Calu3 (cell line): ENCODE measurements at places on chromosomes 3 and 15. TPM values are rescaled to one million over a fixed set of nuclear protein-coding genes. Genes with fewer than 3 reads are reported as not detected.

Gene NCEH1
- 159 and 163 TPM in 2 replicates for total RNA-seq

Gene SAMD7
- total RNA-seq, result not detected in 2 replicates

Gene SLC6A6
- 46.3 and 48.3 TPM in 2 replicates for total RNA-seq

Gene GUCA1C
- total RNA-seq, result not detected in 2 replicates

Gene EPHA6
- total RNA-seq, result 1.1 TPM in 2 replicates

Gene GOLGA6B
- total RNA-seq, result 0.61 TPM in 1 of 2 replicates, not detected in the other

Gene LCTL
- 0.35 TPM in 1 of 2 replicates, not detected in the other for total RNA-seq

Gene C3orf20
- 0.28 and 0.39 TPM in 2 replicates for total RNA-seq

Gene CRBN
- 24.8 and 31.6 TPM in 2 replicates for total RNA-seq

Gene UNC13C
- 0.32 and 0.38 TPM in 2 replicates for total RNA-seq

Gene SUSD5
- 0.21 and 0.93 TPM in 2 replicates for total RNA-seq

Gene CASR
- total RNA-seq, result 2.3 and 5.1 TPM in 2 replicates

DNA sequence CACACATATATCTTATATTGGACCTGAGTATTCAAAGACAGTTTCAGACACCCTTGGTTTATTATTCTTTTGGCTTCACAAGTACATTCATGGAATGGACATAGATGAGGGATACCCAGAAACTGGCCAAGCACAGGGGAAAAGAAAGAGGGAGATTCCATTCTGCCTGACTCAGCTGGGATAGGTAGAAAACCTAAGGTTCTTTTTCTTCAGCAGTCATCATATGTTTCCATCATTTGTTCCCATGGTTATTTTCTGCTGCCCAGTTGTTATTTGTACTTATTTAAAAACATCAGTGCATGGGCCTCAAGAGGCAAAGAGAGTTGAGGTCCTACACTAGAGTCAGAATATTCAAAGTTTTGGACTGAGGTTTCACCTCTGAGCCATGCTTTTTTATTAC, 91.8 kb downstream of the FILIP1L start:
- DNase-seq, result no peak

DNA sequence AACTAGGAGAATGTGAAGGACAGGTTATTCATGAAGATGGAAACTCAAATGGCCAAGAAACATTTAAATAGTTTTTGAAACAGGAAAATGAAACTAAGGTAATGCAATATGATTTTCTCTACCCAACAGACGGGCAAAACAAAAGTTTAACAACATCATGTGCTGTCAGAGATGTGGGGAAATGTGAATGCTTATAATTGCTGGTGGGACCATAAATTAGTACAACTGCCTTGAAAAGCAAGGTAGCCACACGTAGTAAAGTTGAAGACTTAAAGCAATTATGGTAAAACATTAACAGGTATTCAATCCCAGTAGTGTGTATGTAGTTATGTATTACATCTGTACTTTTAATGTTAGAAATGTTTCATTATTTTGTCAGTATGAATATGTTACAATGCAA, 57.0 kb upstream of the C3orf80 start:
- no peak for DNase-seq

- no peak for DNase-seq
Measured at GRCh38 chr15:93709708-93710107, 521.7 kb upstream of the MCTP2 start.

- DNase-seq, result no peak
Measured at GRCh38 chr3:120764206-120764605, 21.7 kb downstream of the GTF2E1 start.

- no peak for DNase-seq
Measured at GRCh38 chr3:44476181-44476611, 1.3 kb downstream of the ZNF445 start.

DNA sequence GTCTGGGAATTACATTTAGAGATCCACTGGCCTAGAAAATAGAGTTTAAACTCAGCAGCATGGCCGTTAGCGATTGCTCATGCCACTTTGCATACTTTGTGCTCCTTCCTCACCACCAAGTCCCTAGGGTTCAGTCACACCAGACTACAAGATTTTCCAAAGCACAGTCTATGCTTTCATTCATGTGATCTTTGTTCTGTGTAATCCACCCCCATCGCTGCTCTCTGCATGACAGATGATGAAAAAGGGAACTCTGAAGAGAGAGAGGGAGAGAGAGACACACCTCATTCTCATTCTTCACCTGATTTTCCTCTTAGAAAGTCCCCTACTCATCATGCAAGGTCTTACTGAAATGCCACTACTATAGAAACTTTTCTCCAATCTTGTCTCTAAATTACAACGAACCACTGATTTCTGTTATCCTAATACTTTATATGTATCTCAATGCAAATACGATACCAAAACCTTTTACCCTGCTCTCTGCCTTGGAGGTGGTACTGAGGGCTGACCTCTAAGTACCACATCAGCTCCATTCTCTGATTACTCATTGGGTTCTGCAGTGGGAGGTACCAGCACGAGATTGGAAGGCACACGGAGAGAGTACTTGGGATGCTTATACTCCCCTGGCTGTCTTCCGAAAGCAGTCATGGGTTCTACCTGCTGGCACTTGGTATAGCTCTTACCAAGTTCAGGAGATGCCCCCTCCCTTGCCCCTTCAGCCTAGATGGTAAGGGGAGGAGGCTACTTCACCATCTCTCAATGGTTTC, 1.1 kb upstream of the PARP15 start:
- DNase-seq, result no peak

GRCh38 chr3:146134348-146135117, 26.5 kb downstream of the PLOD2 start:
- DNase-seq, result no peak

GRCh38 chr3:97306226-97306625, 458.3 kb upstream of the ARL6 start:
- no peak for DNase-seq

- DNase-seq, result no peak
Measured at GRCh38 chr3:115186351-115187148, 39.5 kb upstream of the ZBTB20 start.

GRCh38 chr3:49916686-49917085, 12.9 kb downstream of the MON1A start:
- DNase-seq, result no peak

GRCh38 chr15:47803767-47804166, 86.5 kb downstream of the SEMA6D start:
- DNase-seq, result no peak

DNA sequence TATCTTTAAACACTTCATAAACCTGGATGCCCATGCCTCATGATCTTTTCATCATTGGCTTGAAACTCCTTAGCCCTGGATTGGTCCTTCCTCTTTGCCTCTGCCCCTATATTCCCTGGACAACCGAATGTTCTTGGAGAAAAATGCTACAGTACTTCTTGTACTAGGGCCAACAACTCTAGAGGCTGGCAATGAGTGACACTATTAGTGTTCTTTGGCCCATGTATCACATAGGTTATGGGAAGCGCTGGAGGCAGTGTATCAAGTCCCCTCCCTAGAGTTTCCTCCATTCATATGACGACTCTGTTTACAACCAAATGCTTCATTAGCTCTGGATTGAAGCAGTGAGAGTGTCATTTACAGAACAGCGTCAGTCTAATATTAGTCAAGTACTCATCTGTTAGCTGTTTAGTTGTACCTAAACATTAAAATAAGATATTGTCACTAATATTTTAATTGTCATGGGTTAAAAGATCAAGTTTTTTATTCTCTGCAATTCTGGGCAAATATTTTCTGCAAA, 66.4 kb upstream of the MYO5C start:
- no peak for DNase-seq

GRCh38 chr3:103513003-103513402, 1078.2 kb downstream of the ZPLD1 start:
- no peak for DNase-seq

DNA sequence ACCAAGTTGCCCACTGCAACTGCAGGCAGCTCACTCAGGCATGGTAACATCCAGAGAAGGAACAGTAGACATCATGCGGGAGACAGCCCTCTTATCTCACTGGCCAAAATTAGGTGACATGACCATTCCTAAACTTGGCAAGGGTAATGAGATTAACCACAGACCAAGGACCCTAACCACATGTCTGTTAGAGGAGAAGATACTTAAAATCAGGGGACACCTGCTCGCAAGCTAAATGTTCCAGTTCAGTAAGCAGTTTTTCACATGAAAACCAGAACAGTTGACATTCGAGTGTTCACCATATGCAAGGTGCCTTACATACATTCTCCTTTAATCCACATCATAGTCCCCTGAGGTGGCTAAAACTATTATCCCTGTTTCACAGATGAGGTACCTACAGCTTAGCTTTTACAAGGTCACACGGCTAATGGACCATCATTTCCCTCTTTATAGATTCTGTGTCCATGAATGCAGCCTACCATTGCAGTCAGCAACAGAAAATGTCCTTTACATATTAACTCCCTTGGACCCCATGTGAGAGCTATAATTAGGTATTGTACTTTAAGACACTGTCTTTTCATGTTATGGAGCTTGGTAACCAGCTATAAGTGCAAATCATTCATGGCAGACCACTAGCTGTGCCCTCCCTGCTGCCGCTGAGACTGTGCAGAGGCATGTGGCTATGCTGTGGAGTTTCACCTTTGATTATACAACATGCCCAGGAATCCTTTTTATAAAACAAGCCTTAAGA, 154.1 kb downstream of the LIPC start:
- no peak for DNase-seq

GRCh38 chr3:177426878-177427495, 229.7 kb upstream of the TBL1XR1 start:
- no peak for DNase-seq

GRCh38 chr15:26661748-26662147, 111.1 kb downstream of the GABRB3 start:
- no peak for DNase-seq

DNA sequence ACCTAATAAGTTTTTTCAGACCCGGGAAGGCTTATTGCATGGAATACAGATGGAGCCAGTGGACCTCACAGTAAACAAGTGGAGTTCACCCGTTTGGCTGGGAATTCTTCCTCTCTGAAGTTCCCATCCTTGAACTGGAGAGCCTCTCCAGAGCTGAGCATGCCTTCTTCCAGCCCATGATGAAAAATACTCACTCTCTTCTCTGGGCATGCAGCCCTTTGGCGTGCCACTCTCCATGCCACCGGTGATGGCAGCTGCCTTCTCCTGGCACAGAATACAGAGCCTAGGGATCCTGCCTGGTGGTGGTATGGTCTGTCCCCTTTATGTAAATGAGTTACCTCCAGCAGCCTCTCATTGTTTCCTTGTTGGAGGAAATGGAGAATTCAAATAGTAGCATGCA, 150.8 kb downstream of the LEKR1 start:
- DNase-seq, result no peak

- DNase-seq, result no peak
Measured at GRCh38 chr3:10708216-10708893, 107.7 kb upstream of the SLC6A11 start.

DNA sequence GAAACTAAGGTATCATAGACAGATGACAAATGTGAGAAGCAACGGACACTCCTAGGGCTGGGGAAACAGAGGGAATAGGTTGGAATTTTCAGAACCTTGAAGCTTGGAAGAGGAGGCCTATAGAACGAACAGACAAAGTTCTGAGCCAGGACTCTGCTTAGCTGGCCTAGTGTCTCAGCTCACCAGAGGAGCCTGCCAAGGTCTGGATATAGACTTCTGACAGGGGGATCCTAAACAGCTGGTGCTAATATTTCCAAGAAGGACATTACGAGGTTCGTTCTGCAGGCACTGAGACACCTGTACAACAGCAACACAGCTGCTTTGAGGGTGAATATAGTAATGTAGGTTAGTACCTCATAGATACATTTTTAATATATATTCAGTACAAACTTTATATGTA, 266.3 kb downstream of the CHL1 start:
- DNase-seq, result no peak

DNA sequence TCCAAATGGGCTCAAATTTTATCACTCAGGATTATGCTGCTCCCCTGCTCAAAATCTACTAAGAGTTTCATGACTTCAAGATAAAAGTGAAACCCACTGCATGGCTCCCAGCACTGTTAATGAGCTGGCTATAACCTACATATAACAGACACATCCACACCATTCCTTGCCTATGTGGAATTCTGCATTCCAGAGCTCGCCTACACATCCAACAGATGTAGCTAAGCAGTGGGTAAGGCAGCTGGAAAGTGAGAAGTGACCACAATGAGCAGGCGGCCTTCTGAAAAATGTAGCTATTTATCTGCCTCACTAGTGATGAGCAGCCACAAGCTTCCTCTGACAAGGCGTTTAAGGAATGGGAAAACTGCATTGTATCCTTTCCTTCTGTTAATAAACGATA, 92.0 kb upstream of the TRIM42 start:
- DNase-seq, result no peak

DNA sequence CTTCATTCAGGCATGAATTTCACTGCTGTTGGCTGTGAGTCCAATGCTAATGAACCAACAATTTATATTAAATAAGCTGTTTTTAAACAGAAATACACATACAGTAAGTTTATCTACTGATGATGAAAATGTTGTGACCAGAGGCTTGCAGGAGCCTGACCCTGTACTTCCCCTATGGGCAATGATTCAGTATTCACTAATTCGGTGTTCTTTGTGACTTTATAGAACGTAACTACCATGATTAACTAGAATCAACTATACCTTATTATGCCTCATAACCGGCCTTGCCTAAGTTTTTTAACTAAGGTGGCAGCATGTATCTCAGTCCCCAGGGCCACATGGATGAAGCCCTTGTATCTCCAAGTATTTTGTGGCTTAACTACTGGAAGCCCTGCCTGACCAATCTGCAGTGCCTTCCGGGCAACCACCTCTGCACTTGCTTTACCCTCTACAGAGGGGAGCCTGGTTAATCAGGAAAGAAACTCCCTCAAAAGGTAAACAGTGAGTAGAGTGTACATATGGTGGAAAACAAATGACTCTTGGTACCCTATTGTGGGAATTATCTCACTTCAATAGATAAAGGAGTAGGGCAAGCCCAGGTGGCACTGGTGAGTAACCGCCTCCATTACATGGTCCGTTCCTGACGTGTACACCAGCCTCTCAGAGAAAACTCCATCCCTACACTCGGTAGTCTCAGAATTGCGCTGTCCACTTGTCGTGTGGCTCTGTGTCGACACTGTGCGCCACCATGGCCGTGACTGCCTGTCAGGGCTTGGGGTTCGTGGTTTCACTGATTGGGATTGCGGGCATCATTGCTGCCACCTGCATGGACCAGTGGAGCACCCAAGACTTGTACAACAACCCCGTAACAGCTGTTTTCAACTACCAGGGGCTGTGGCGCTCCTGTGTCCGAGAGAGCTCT, 11.6 kb upstream of the CLDN18 start:
- DNase-seq, result no peak

DNA sequence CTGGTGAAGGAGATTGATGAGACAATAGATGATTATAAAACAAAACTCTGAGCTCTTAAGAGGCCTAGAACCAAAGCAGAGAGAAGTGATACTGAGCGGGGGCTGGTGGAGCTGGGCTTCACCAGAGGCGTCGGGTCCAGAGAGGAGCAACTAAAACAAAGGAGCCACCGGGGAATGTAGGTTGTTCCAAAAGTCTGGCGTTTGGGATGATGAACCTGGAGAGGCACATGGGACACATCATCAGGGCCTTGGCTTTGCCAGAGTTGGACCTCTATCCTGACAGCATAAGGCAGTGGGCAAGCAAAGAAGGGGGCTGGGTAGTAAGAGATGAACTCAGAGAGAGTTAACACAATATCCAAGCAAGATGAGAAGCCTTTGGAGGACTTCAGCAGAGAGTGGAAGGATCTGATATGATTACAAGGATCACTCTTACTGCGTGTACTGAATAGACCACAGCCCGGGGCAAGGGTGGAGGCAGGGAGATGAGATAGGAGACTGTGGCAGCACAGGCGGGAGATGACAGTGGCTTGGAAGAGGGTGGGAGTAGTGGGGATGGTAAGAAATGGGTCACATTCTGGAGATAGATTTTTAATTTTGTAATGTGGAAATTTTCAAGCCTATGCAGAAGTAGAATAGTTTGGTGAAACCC, 36.0 kb upstream of the RASA2 start:
- no peak for DNase-seq
